ENCODE measurements at places on chromosomes 1 and 21.

DNA sequence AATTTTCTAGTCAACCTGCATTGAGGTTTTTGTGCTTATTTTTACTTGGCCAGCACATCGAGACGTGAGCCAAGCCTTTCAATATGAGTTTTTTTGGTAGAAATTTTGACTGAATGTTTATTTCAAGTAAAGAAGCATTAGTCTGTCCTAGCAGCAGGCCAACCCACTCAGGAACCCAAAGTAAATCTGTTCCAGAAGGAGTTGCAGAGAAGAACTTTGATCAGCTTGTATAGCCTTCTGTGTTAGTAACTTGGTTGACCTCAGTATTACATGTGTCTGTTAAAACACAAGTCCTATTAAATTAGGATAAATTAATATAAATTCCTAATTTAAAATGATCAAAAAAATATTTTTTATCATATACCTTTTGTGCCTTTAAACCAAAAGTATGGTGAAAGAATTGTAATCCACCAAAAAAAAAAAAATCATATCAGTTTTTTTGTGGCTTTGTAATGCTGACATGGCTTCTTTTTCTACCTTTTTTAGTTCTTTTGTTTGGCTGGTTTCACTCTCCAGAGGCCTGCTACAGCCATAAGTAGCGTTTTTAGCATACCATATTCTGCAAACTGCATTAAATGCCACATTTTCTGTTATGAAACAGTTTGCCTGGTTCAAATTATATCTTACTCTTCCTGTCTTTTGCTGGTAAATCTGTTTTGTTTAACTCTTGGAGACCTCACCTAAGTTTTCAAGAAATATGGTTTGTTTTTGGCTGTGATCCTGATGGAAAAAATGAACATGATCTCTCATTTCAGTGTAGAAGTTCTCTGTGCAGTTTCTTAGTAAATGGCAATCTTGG, 39.5 kb downstream of the ATF6 start:
- DNase-seq, result no peak

- no peak for DNase-seq
These were observed 13.1 kb downstream of the PCSK9 start for GRCh38 chr1:55052221-55053142.

DNA sequence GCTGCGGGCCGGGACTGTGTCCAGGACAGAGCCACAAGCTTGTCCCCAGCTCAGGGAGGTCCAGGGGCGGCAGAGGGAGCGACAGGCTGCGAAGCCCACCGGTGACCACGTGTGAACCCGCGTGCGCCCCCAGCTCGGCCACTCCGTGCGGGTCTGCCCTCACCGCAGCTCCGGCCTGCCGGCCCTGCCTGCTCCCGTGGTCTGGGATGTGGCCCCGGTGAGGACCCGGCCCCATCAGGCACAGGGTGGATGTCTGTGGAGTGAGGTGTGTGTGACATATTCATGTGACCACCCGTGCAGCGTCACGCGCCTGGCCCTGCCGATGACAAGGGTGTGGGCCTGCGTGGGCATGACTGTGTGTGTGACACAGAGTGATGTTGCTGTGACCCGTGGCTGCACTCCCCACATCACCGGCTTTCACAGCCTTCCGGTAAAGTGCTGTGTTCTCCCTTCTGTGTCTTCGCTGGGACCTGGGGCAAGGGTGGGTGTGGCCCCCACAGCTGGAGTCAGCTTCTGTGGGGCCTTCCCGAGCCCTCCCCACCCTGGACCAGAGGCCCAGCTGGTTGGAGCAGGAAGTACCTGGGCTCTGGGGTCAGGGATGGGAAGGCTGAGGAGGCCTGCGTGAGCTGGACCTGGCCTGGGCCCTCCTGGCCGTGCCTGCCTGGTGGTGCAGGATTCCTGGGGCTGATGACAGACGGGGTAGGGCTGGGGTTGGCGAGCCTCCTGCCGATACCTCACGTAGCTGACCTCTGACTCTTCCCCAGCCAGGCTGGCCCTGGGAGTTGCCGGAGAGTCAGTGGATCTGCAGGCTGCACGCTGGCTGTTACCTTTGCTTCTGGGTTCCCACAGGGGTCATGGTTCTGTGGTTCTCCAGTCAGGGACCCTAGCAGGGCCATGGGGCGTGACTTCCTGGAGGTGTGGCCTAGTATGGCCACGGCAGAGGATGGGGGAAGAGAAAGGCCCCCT, 4.1 kb downstream of the RNF223 start:
- DNase-seq, result no peak

DNA sequence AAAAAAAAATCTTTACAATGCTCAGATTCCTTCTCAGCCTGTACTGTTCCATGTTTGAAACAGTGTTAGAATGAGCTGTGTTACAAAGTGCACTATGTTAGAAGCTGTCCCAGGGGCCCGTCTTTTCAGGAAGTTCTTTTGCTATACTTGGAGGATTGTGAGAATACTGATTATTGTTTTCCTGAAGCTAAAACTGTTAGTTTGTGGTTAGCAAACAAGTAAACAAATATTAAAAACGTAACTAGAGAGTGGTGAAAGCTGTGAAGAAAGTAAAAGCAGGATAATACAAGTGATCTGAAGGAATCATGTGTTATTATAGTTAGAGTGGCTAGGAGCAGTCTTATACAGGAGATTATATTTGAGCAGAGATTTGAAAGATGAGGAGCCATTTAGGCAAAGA, 35.6 kb downstream of the CAMSAP2 start:
- no peak for DNase-seq
